ENCODE measurements at places on chromosomes 11 and 22.

GRCh38 chr11:73196576-73196975 is 21.5 kb upstream of the P2RY2 start:
- DNase-seq: no peak

GRCh38 chr22:29163808-29164207 is 41.9 kb upstream of the EMID1 start:
- DNase-seq: no peak

DNA sequence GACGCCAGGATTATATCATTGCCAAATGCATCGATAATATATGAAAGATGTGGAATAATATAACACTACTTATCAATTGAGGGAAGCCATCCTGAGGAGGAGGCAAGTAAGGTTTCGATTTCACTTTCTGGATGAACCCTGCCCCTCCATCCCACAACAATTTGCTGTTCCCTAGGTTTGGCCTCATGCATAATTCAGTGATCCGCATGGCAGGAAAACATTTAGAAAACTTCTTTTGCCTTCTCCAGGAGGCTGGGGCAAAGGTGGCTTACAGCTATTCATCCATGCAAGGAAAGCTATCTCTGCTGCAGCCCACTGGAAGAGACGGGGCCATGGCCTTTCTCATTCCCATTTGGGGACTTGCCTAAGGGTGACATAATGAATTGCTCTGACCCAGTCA is 489.4 kb upstream of the CADM1 start:
- DNase-seq: no peak

DNA sequence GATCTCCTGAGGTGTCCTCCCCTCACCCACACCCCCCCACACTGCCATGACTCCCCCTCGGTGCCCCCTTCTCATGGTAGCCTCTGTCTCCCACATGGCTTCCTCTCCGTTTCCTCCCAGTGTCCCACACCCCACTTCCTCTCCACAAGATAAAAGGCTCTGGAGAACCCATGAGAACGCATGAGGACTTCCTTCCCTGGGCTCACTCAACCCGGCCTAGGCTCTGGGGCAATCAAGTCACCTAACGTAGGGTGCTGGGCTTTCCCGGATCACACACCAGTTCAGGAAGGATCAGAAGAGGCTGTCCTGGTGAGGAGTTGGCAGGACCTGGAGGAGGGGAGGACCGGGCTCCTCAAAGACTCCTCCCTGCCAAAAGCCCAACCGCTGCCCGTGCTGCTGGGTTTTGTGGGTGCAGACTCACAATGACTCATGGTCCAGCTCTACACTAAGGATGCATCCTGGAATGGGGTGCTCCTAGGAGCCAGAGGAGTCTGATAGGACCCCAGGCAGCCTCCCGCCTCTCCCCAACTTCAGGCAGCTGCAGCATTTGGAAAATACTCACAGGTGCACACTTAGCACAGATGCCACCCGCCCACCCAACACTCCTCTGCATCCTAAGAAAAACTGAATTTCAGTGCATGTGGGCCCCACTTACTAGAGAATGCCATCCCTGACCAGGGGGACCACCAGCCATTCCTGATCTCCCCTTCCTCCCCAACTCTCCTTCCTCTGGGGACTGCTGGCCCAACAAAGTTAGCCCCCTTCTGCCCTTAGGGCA is 21.0 kb downstream of the SLC22A12 start:
- DNase-seq: no peak

GRCh38 chr11:10305262-10305963 is 540 bp downstream of the ADM start:
- DNase-seq: no peak

DNA sequence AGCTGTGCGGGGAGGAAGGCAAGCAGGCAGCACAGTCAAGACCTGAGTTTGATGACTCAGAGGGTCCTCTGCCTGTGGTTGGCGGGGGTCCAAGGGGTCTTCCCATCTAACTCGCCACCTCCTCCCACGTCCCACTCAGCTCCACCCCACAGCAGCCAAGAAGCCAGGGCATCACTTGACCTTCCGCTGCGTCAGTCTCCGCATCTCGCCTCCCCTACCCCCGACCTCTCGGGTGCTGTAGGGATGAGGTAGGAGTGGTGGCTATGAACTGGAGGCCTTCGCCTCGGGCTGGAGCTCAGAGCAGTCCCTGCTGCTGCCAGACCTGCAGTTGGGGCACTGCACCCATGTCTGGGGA is 90.6 kb downstream of the CDKN1C start:
- no peak for DNase-seq
